ENCODE measurements at places on chromosomes 3 and 15.

DNA sequence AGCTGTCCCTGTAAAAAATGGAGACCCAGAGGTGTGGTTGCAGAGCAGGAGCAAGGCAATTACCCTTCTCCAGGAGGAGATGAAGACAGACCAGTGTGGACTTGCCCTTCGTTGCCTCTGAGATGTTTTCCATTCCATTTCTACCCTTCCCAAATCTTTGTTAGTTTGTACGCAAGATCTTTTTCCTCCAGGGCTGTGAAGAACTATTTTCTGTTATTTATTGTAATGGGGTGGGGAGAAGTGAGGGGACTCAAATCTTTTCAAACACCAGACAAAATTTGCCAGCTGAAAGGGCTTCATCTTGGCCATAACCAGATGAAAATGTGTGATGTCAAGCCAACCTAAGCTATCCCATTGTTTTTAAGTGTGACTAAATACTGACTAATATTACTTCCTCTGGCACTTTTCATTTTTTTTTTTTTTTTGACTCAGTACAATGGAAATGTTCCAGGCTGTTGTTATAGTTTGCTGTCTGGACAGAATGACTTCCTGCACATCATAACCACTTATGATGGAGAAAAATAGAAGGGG is 271.3 kb upstream of the TPRG1 start:
- no peak for DNase-seq

GRCh38 chr15:80887148-80887547 is 102.5 kb downstream of the MESD start:
- no peak for DNase-seq

GRCh38 chr3:37702478-37703154 is 159.1 kb upstream of the CTDSPL start:
- DNase-seq, result no peak

GRCh38 chr3:72675243-72675642 is 173.0 kb downstream of the SHQ1 start:
- no peak for DNase-seq

DNA sequence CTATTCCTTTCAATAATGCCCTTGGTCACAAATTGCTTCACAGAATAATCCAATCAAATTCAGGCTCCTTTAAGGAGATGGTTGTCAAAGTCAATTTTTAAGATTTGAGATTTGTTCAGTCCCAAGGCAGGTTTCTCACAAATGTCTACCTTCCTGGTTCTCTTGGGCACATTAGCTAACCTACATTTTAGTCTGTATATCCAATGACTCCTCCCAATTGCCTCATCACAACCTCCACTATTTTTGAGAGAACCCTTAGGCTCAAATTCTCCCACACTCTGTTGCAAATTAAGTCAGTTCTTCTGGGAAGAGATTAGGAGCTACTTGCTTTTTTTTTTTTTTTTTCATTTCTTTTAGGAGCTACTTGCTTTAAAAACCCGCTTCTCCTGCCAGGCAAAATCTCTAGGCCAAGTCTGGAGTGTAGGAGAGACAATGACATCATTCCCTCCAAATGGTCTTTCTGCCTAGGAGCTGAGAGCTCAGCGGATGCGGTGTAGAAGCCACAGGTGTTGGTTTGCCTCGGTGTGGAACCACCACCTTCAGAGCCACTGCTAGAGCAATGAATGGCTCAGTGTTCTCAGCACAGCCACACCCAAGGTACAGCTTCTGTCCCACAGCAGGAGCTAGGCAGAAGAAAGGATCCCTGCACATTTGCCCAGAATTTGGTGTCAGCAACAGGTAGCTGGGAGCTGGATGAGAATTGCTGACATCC is 10.0 kb upstream of the INO80 start:
- DNase-seq, result no peak

- no peak for DNase-seq
Observed at GRCh38 chr15:80846031-80846815, 67.1 kb downstream of the CEMIP start.

- no peak for DNase-seq
Observed at GRCh38 chr3:120640231-120640630, 41.8 kb downstream of the HGD start.

DNA sequence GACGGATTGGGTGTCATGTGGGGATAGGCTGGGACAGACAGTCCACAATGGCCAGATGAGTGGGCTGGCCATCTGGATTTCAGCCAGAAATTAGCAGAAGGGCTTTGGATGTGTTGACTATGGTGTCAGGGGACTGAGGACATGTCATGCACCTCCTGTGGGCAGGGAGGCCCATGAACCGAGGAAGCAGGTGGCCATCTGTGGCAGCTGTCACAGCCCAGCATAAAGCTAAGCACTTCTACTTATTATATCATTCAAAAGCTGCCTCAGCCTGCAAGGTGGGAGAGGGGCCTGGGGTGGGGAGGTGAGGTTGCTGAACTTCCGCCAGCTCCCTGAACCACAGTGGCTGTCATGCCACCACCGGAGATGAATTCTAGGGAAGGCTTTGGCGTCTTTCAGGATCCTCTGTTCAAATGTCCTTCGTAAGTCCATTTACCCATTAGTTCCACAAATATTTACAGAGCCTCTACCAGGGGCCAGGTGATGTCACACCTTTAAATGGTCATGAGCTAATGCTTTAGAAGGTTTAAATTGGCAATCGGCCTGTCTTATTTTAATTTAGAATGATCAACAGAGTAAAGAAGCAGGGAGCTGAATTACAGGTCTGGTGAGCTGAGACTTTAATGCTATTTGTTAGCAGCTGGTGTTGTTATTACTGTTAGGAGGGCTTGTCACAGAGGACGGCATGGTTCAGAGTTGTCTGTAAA is 23.6 kb upstream of the CAV3 start:
- no peak for DNase-seq

- DNase-seq, result no peak
Observed at GRCh38 chr15:52200831-52201365, 9.7 kb upstream of the GNB5 start.

DNA sequence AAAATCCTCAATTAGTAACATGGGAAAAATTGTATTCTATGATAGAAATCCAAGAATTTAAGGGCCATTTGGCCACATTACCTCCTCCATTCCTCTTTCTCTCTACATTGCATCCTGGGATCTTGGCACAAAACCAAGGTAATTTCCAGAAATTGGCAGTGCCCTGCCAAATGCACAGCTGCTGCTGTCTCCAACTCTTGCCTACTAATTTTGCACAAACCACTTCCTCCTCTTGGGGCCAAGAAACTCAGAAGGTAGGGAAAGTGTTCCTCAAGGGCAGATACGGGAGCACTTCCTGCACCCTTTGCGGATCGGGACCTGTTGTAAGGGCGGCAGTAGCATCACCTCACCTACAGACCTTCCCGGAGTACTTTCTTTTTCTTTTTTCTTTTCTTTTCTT is 57.8 kb downstream of the MAP3K13 start:
- no peak for DNase-seq

GRCh38 chr15:90991587-90992285 is 2.6 kb downstream of the PRC1 start:
- DNase-seq, result no peak

DNA sequence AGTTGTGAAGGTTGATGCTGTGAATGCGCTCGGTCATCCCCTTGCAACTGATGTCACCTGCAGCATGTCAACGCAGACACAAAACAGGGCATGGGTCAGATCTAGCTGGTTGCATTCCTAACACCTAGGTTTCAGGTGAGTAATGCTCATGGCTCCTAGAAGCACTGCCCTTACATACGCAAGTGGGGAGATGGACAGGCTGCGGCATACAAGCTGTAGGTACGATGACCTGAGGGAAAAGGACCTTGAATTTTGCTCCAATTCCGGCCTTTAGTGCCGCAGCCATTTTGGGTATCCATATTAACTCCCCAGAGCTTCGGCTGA is 58.0 kb downstream of the TIGIT start:
- DNase-seq, result no peak

- no peak for DNase-seq
Observed at GRCh38 chr3:113006359-113007056, 15.7 kb downstream of the GTPBP8 start.

- no peak for DNase-seq
Observed at GRCh38 chr15:88139936-88140335, 116.6 kb downstream of the NTRK3 start.

DNA sequence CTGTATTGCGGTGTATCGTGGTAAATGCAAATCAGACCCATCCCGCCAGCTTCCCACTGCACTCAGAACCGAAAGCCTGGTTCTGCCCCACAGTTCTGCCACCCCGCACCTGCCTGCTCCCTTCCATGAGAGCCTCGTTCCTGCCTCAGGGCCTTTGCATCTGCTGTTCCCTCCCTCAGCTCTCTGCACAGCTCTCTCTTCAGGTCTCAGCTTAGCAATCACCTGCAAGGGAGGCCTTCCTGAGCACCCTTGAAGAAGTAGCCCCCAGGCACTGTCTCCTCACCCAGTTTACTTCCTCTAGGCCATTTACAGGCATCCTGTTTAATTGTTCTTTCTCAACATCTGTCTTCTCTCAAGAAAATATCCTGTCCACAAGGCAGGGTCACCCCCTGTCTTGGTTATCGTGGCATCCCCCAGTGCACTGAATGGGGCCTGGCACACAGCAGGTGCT is 13.3 kb upstream of the IQSEC1 start:
- no peak for DNase-seq

- DNase-seq, result no peak
Observed at GRCh38 chr15:92273723-92274122, 120.0 kb upstream of the ST8SIA2 start.

DNA sequence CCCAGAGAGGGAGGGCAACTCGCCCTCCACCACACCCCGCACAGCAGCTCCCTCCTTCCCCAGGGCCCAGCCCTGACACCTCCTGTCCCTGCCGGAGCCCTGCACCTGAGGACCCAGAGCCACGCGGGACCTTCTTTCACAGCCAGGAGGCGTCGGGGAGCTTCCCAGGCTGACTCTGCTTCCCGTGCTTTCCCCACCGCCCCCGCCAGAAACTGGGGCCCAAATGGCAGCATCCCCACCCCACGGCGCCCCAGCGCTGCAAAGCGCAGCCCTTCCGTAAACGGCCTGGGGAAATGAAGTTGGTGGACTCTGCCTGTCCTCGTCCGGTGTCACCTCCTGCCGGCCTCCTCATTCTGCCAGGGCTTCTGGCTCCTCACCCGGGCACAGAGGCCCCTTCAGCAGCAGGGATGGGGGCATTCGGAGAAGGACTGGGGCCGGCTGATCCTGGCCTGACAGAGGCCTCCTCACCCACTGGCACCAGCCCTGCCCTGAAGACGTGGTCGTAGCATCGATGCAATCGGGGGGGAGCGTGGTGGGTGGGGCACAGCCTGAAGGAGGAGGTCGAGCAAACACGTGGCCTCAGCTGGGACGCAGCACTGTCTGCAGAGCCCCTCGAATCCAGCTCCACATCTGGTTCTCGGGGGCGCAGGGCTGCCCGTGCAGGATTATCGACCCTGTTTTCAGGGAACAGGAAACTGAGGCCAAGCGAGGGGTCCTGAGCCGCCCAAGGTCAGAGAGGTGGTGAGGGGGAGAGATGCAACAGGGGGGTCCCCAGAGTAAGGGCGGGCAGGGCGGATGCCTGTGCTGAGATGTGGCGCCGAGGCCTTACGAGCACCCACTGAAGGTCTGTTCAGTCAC is 235.4 kb downstream of the XXYLT1 start:
- no peak for DNase-seq

DNA sequence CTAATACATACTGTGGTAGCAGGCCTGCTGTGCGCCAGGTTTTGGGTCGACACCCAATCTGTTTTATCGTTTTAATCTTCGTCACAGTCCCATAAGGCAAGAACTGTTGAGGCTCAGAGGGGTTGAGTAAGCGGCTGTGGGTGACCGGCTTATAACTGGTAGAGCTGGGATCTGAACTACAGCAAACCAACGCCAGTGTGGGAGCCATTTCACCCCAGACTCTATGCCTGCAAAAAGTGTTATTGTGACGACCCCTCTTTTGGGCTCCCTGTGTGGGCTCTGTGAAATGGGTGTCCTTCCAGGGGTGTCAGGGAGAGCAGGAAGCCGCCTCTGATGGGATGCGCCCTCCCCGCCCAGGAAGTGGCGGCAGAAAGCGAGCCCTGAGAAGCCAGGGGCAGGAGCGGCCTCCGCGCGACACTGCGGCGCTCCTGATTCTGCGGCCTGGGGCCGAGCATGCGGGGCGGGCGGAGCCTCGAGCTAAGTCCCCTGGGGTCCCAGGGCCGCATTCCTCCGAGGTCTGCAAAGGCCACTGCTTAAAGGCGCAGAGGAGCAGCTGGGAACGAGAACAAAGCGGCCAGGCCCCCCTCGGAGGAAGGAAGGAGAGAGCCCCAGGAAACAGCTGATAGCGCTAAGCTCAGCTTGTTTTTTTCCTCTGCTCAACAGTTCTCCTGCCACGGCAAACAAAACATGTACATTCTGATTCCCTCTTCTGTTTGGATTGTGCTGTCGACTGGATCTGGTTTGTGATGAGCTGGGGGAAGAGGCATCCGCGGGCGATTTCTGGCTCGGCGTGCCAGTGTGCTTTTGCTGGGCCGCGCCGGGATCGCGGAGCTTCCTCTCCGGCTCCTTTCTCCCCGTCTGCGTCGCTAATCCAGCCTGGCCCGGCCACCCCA is 33.9 kb downstream of the GRK7 start:
- no peak for DNase-seq

- no peak for DNase-seq
Observed at GRCh38 chr3:66010739-66011655, 27.7 kb downstream of the MAGI1 start.

- DNase-seq, result no peak
Observed at GRCh38 chr3:123780656-123781055, 103.5 kb downstream of the MYLK start.

- DNase-seq, result no peak
Observed at GRCh38 chr15:25901811-25902605, 38.9 kb upstream of the ATP10A start.

DNA sequence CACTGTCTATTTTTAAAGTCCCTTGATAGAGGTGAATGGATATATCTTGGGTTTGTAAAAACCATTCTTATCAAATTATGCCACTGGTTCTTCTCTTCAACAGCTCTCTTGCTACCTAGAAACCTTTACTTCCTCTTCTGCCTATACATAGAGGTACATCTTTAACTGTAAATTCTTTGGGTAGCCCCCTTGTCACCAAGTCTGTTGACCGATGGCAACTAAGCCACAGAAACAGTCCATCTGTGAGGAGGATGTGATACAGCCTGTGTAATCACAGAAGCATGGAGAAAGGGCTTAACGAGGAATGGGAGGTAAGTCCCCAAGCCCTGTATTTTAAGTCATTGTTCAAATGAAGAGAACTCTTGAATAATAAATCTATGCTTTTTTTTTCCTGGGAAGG is 246.5 kb upstream of the MDFIC2 start:
- DNase-seq, result no peak

DNA sequence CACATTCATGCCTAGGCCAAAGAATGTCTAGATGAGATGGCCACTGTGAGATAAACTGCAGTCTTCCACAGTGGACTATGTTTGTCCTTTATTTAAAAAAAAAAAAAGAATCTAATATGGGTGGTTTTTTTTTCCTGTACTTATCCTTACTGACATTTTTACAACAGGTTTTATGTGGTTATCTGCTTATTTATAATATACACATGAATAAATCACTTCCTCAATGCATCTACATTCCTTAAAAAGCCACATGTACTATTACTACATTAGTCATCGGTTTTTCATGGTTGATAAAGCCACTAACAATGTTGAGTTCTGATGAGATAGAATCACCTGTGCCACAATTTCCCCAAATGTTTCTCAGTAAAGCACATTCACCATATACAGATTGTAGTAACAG is 341.3 kb upstream of the THBS1 start:
- DNase-seq, result no peak
